BJ (cell line): ENCODE measurements at places on chromosomes 3 and 15.

- no peak for DNase-seq
Observed at GRCh38 chr3:40951636-40952035, 247.7 kb upstream of the CTNNB1 start.

- no peak for DNase-seq
Observed at GRCh38 chr3:105199217-105199616, 167.5 kb upstream of the ALCAM start.

GRCh38 chr3:58864480-58864879 is 185.3 kb downstream of the CFAP20DC start:
- no peak for DNase-seq

- no peak for DNase-seq
Observed at GRCh38 chr3:171790898-171791691, 19.2 kb downstream of the PLD1 start.

DNA sequence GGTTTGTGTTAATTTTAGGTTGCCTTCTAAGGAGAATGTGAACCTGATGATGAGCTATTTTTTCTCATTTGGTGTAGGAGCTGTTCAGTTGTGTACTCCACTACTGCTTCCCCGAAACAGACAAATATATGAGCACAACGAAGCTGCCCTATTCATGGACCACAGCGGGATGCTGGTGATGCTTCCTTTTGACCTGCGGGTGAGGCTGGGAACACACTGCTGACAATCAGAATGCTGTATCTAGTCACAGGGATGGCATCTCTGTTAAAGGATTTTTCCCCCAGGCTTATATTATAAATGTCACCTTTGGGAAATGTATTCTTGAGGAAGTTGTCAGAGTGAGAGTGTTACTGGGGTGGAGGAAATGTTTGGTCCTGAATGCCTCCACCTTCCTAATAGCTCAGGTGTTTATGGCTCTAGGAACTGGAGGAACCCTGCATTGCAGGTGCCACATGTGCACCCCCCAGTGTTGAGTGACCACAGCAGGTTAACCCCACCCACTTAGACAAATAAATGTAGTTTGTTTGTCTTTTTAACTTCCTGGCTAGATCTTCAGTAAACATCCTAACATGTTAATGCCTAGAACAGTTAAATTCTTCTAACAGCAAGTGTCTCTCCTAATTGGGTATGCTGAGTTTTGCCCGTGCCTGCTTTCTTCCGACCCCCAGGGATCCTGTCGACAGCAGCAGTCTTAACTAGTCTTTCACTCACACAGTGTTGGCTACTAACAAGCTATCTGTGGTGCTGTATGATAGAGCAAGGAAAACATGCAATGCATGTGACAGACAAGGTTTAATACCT is 35.7 kb downstream of the SRP14 start:
- DNase-seq: no peak

DNA sequence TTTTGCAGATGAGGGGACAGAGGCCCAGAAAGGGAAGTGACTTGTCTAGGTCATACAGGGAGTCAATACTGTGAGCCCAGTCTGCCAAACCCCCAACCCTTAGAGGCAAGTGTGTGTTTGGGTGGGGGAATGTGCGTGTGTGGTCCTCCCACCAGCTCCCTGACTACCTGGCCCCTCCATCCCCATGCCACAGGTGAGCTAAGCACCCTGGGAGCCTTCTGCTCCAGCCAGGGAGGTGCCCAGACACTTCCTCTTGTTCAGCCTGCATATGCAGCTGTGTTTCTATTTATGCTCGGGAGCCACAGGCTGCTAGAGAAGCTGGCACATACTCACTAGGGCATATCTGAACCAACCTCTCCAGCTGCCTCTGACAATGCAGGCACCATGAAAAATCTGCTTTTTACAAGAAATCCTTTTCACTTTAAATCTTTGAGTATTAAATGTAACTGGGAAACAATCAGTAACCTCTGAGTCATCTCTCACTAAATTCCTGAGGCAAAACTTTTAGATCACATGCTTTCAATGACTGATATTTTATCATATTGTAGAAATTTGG is 20.7 kb downstream of the TBC1D2B start:
- no peak for DNase-seq

- no peak for DNase-seq
Observed at GRCh38 chr3:32867954-32868353, 50.2 kb downstream of the TRIM71 start.

- no peak for DNase-seq
Observed at GRCh38 chr3:42572278-42572677, 9.5 kb downstream of the SEC22C start.

GRCh38 chr15:48330105-48330785 is 984 bp upstream of the DUT start:
- no peak for DNase-seq

GRCh38 chr3:121735047-121735696 is 14.4 kb downstream of the GOLGB1 start:
- DNase-seq: no peak

DNA sequence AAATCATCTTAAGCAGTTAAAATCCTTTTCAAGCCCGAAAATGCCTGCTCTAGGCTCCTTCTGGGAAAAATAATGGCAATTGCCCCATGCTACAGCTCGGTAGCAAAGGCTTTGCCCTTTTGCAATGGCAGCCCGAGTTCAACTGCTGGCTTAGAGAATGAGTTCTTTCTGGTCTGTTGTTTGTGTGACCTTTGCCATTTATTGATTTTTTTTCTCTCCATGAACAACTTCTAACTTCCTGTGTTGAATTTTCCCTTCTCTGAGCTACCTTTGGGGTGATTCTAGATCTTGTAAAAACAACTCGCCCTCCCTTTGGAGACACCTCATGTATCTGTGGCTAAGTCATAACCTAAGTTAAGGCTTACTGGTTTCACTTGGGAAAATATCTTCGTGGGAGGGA is 139.3 kb downstream of the PLCH1 start:
- no peak for DNase-seq

GRCh38 chr3:116263842-116264545 is 181.3 kb downstream of the LSAMP start:
- DNase-seq: no peak
